ENCODE measurements at places on chromosomes 2 and 18. TPM values are rescaled to one million over a fixed set of nuclear protein-coding genes. Genes with fewer than 3 reads are reported as not detected.
A peak's percentile ranks its signal among the peaks of the same experiment; 100 is the strongest.

CCT4 gene
- 117 TPM for total RNA-seq

MBOAT2 gene
- total RNA-seq: 48.5 TPM

GPAT2 gene
- 2.8 TPM for total RNA-seq

IL18RAP gene
- total RNA-seq: 0.31 TPM

LGALSL gene
- total RNA-seq: 18.9 TPM

ESCO1 gene
- 32.6 TPM for total RNA-seq

SCN1A gene
- total RNA-seq: 0.10 TPM

ESPNL gene
- 1.0 TPM for total RNA-seq

SNORC gene
- 0.41 TPM for total RNA-seq

CAVIN2 gene
- total RNA-seq: 75.5 TPM

POTEC gene
- not detected for total RNA-seq

MAP3K19 gene
- total RNA-seq: 0.21 TPM

XPO1 gene
- total RNA-seq: 388 TPM

GRCh38 chr2:310994-311393 lies 23.1 kb upstream of the ALKAL2 start:
- no peak for DNase-seq

- no peak for DNase-seq
These were observed 160.7 kb downstream of the FSHR start for GRCh38 chr2:48993576-48993975.

DNA sequence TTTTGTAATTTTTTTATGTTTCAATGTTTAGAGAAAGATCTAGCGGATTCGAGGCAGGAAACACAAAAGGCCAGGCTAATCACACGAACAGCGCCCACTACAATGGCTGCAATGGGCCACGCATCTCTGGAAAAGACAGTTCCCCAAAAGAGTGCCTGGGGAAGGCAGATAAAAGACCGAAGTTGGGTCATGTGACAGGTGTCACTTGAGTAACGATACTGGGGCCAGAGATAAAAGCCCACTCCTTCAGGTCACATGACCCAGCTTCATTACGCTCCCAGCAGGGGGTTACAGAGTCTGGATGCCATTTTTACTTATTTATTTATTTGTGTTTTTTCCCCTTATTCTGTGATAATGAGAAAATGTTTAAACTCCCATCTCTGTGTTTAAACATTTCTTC lies 95.4 kb downstream of the CDK15 start:
- DNase-seq: no peak

GRCh38 chr2:71191570-71191943 lies 35.3 kb downstream of the PAIP2B start:
- no peak for DNase-seq

- DNase-seq: no peak
These were observed 26.5 kb upstream of the ZNF516 start for GRCh38 chr18:76521417-76522121.

DNA sequence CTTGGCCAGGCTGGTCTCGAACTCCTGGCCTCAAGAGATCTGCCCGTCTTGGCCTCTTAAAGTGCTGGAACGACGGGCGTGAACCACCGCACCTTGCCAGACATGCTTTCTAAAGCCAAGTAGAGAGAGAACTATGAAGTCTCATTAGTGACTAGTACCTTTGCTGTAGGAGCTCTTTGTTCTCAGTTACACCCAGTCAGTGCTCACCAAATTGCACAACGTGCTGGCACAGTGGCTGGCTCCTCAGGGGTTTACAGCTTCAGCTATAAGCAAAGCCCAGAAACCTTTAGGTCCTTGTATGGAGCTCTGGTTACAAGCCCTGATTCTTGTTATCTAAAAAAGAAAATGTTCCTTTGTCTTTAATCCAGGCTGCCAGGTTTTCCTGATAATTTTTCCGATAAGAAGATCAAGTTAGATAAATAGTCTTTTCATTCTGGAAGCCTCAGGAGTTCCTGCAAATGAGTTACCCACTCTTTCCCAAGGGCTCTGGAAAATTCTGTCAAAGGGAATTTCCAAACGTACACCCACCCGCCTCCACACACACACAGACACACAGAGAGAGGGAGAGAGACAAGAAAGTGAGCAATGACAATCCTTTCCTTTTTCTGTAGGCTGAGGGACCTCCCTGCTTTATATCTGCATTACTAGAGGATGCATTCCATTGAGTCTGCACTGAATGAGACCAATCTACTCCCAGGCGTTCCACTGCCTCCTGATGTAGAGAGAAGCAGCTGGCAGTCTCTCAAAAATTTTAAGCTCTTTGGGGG lies 100.2 kb upstream of the CSRNP3 start:
- DNase-seq: no peak

GRCh38 chr2:56531668-56532420 lies 348.1 kb downstream of the CCDC85A start:
- DNase-seq: no peak

- no peak for DNase-seq
These were observed 23.4 kb upstream of the CYP1B1 start for GRCh38 chr2:38099099-38100028.

- no peak for DNase-seq
These were observed 53.9 kb downstream of the ASAP2 start for GRCh38 chr2:9260464-9260918.

DNA sequence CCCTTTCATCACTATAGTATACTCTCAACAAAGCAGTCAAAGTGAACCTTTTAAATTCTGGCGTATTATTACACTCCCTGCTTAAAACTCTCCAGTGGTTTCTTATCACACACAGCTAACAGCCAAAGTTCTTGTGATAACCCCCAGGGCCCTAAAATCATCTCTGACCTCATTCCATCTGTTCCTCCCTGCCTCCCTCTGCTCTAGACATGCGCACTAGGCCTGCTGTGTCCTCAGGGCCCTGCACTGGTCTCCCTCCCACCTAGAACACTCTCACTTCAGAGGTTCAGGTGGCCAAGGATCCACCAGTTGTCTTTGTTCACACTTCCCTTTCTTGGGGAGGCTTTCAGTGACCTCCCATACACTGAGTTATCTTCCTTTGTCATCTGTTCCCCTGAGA lies 603.4 kb downstream of the DSC3 start:
- no peak for DNase-seq

DNA sequence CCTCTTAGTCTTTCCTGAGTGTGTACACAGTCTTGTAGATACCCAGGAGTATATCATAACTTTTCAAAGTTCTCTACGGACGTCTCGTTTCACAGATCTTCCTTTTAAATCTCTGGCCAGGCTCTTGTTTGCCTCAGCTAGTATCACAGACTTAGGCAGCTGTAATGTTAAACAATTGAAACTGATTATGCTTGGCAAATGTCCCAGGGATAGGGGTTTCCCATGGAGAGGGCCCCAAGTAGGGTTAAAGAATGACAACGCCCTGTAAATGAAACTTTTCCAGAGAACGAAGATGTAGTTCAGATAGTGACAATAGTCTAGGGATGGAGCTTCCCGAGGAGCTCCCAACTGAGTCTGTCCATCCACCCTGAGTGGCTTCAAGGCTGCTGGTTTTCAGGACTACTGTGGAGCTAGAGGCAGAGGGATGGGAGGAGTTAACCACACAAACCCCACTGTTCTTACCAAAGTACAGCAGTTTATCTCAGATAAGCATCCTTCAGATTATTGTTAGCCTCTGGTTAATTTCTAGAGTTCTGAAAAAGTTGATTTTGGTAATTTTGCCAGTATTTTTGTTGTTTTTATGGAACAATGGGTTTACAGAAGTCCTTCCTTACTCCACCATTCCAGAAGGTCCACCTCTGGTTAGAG lies 9.1 kb downstream of the NEURL3 start:
- no peak for DNase-seq

DNA sequence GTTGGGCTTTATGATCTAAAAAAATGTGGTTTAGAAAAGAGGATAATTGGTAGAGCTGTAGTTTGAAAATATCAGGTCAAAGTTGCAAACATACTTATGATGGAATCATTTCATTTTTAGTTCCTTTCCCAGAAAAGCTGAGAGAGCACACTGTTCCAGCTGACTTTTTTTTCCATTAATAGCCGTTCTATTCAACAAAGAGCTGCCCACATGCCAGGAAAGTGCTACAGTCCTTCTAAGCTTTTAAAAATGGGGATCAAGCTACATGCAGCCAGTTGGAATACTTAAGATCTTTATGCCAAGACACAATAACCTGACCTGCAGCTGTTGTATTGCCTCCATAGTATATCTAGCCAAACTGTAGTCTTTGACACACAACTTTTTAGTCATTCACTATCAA lies 111.5 kb downstream of the GALNT3 start:
- DNase-seq: peak; percentile 84

- DNase-seq: no peak
These were observed 169.6 kb upstream of the RGPD4 start for GRCh38 chr2:107657049-107657448.

DNA sequence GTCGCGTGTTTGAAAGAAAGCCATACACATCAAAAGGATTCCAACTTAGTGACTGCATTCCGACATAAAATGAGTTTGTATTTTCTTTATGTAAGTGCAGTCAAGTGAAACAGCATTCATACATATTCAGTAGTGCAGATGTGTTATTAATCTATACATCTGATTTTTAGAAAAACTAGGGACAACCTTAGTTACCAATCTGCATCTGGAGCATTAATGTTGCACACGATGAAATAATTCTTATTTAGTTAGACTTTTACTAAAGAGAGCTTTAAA lies 1.9 kb downstream of the GORASP2 start:
- DNase-seq: no peak

GRCh38 chr2:63590626-63591408 lies 2.1 kb downstream of the MDH1 start:
- peak; percentile 61 for DNase-seq

DNA sequence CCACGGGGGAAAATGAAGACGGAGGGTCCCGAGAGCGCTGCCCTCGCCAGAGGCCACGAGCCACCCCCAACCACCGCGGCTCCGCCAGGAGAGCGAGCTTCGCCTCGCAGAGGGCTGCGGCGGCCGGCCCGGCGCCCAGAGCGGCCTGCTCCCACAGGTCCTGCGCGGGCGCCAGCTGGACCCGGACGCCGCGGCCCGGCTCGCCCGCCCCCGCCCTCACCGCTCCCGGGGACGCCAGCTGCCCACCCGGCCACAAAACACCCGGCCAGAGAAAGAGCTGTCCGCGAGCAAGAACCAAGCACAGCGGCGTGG lies 709 bp downstream of the PTPN2 start:
- no peak for DNase-seq

- DNase-seq: no peak
These were observed 229.3 kb upstream of the PXDN start for GRCh38 chr2:1973636-1974035.

- DNase-seq: no peak
These were observed 633.2 kb downstream of the FBXO15 start for GRCh38 chr18:73514449-73514848.

GRCh38 chr2:23607925-23608324 lies 222.9 kb downstream of the KLHL29 start:
- no peak for DNase-seq

- DNase-seq: peak; percentile 60
These were observed 148.9 kb upstream of the TNP1 start for GRCh38 chr2:217008794-217009193.

DNA sequence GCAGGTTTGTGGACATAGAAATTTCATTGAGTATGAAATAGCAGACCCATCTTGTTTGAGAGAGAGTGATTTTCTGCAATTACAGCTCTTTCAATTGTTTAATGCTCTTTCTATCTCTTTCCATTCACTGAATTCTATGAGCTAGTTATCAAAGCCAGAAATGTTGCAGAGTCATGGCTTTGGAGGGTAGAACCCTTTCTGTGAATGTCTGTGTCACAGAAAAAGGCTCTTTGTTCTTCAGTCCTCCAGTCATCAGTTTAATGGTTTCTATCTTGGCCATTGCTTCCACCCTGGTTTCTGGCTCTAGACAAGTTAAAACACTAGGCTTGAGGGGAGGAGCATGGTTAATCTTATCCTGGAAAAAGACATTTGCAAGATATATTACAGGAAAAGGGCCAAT lies 655.0 kb downstream of the STK39 start:
- no peak for DNase-seq

DNA sequence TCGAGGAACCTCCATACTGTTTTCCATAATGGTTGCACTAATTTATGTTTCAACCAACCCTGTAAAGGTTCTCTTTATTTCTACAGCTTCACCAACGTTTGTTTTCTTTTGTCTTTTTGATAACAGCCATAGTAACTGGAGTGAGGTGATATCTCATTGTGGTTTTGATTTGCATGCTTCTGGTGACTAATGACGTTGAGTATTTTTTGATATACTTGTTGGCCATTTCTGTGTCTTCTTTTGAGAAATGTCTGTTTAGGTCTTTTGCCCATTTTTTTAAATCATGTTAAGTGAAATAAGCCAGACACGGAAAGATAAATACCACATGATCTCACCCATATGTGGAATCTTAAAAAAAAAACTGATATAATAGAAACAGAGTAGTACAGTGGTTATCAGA lies 74.8 kb upstream of the SMIM21 start:
- no peak for DNase-seq

All from tongue (tissue), 3 donors.